Body of pancreas (tissue), 4 donors: ENCODE measurements at places on chromosomes 4 and X.

- DNase-seq: no peak
These were observed 91.6 kb downstream of the ARAP2 start for GRCh38 chr4:36152735-36153134.

- DNase-seq: no peak
These were observed 244.5 kb downstream of the DMD start for GRCh38 chrX:32966821-32967355.

DNA sequence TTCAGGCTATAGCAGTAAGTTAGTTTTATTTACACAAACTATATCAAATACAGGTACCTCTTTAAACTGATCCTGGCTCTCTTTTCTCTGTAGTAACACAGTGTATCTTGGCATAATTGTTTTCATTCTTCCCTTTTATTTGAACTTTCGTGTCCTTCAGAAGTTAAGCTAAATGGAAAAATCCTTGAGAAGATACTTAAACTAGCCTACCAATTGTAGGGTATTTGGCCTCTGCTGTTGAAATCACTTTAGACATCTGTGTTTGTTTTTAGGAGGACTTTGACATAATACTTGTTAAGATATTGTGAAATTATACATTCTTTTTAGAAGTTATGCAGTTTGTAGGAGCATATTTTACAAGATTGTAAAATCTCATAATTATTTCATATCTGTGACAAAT lies 90.3 kb upstream of the GK2 start:
- DNase-seq: no peak

- no peak for DNase-seq
These were observed 34.8 kb downstream of the LIN54 start for GRCh38 chr4:82975792-82976191.

- no peak for DNase-seq
These were observed 45.8 kb upstream of the ARSJ start for GRCh38 chr4:114025176-114025777.

GRCh38 chr4:151144329-151145072 lies 45.1 kb downstream of the RPS3A start:
- DNase-seq: no peak

- no peak for DNase-seq
These were observed 67.7 kb downstream of the SLC4A4 start for GRCh38 chr4:71406459-71406963.

DNA sequence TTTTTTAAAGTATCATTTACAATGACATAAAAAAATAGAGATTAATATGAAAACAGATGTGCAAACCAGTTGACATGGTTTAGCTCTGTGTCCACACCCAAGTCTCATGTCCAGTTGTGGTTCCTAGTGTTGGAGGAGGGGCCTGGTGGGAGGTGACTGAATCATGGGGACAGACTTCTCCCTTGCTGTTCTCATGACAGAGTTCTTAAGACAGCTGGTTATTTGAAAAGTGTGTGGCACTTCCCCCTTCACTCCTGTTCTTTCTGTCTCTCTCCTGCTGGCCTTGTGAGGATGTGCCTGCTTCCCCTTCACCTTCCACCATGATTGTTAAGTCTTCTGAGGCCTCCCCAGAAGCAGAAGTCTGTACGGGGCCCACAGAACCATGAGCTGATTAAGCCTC lies 23.8 kb downstream of the CNOT6L start:
- no peak for DNase-seq

DNA sequence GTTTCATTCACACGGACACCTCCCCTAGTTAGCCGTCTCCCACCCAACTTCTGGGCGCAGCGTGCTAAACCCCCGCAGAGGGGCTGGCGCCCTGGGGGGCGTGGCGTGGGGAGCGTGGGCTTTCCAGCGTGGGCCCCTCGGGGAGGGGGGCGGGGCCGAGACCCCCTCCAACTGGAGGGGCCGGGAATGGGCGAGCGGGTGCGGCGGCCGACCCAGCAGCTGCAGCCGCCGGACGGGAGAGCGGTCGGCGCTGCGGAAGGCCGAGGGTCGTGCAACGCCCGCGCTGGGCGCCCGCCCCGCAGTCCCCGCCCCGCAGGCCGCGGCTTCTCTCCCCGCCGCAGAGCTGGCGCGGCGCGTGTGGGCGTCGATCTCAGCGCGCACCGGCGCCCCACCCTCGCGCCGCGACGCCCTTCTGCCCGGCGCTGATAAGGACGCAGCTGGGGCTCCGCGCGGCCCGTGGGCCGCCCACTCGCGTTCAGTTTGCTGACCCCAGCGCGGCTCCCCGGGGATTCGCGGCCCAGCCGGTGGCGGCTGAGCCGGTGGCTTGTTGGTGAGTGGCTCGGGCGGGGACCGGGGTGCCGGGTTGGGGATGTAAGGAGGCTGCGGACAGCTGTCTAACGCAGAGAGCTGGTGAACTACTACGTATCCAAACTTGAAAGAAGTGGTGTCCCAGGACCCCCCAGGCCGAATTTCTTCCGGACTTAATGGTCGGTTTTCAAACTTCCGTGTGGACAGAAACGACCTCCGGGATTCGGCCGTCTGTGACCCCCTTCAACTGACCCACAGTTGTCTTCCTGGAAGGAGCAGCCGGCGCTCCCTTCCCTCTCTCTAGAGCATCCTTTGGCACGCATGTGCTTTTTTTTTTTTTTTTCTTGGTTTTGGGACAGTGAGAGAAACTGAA lies 1.5 kb downstream of the FHDC1 start:
- DNase-seq: peak; percentile 34

GRCh38 chr4:3873408-3874027 lies 107.3 kb downstream of the ADRA2C start:
- DNase-seq: no peak
